Stimulated activated CD4-positive, alpha-beta T cell treated with anti-CD3 and anti-CD28 coated beads, Interleukin-1b, Interleukin-23, amount 100 ng/mL, for 24 hours (primary cell): ENCODE measurements at places on chromosomes 16 and 17.

DNA sequence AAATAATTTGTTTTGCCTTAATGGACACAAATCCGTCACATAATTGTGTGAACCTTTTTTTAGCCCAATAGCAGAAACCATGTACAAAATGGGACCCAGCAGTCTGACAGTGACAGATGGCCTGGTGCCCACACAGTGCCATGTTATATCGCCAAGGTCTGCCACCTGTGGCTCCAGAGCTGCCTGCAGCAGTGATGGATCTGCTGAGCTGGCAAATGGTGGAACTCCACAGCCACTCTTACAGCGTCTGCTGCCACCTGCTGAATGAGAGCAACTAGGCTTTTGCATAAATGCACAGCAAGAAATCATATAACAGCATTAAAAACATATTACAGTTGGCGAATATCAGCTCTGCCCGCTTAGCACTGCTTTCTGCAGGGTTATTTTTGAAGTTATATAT lies 59.4 kb downstream of the NUP93 start:
- DNase-seq = no peak

DNA sequence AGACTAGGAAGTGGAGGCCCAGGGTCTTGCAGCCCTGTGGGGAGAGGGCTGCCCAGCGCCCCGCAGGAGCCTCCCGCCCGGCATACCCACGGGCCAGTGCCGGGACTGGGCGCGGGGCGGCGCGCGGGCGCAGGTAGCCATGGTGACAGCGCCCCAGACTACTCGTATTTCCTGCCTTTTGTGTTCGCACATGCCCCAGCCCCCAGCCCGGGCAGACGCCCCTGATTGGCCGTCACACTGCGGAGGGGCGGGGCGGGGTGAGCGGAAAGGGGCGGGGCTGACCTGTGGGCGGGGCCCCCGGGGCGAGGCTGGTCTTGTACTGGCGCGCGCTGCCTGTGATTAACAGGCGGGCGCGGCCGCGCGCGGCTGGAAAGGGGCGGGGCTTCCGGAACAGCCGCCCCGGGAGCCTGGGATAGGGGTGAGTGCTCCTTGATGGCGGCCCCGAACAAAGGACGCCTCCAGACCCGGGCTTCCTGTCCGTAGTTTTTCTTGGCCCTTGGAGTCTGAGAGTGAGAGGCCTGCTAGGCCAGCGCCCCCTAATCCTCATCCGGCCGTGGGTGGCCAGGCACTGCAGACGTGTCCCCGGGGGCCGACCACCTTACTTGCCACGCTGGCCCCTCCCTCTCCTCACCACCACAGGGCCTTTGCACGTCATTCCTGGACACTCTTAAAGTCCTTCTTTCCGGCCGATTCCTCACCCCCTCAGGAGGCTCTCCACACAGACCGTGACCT lies 71.0 kb downstream of the RAI1 start:
- peak; percentile 96 for DNase-seq

- DNase-seq = no peak
Measured at GRCh38 chr16:78549366-78549765, 449.9 kb downstream of the WWOX start.

- no peak for DNase-seq
Measured at GRCh38 chr16:61681124-61681523, 355.1 kb downstream of the CDH8 start.

- DNase-seq = no peak
Measured at GRCh38 chr17:74392848-74393247, 25.5 kb downstream of the GPR142 start.

- DNase-seq = peak; percentile 37
Measured at GRCh38 chr17:82668631-82669099, 20.4 kb upstream of the WDR45B start.

DNA sequence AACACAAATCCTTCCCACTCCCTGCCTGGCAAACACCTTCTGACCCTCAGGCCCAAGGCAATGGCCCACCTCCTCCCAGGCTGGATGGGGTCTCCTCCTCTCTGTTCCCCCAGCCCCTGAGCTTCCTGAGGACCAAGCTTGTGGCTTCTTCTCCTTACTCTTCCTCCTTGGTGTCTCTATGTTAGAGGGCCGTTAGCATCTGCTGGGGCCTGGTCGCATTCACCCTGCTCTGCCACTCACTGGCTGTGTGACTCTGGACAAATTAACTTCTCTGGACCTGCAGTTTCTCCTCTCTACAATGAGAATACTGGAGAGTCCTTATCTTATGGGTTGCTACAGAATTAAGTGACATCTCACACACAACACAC lies 725 bp upstream of the MT2A start:
- DNase-seq = no peak

DNA sequence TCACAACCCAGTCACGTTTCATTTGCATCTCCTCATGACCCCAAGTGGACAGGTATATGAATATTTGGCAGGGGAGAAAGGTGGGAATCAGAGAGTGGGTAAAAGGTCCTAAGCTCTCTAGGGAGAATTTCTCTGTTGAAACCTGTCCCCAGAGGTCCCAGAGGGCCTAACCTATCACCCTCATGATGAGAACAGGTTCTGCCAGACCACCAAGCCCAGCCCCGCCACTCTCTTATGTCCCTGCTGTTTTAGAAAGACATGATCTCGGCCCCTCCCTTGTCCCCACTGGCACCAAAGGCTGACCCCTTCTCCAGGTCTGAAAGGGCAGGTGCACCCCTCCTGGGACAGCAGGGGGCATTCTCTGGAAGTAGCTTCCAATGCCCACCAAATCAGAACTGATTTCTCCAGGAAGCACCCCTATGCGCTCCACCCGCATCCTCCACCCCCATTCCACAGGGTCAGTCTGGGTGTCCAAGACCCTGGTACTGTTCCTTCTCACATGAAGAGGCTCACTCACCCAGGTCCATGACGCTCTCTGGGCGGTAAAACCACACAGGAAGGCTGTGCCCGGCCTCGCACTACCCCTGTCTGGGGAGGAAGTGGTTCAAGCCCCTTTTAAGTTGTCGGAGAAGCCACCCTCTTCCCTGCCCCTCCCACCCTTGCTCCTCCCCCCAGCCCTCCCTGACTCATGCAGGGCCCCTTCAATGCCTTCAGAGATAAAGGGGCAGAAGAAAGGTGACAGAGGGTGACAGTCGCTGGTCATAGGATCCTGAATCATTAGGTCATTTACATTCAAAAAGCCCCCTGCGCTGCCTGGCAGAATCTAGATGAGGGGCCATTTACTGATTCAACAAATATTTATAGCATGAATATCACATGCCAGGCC lies at the start of gene CCR7:
CCR7 (minus strand) TSS at position 590 of the 886 bp plus-strand sequence; CDS start at position 527, 63 bp downstream.
- no peak for DNase-seq

GRCh38 chr17:17778308-17779014 lies 58.3 kb downstream of the SREBF1 start:
- no peak for DNase-seq

- DNase-seq = no peak
Measured at GRCh38 chr16:66706506-66706880, 9.9 kb upstream of the CMTM4 start.

DNA sequence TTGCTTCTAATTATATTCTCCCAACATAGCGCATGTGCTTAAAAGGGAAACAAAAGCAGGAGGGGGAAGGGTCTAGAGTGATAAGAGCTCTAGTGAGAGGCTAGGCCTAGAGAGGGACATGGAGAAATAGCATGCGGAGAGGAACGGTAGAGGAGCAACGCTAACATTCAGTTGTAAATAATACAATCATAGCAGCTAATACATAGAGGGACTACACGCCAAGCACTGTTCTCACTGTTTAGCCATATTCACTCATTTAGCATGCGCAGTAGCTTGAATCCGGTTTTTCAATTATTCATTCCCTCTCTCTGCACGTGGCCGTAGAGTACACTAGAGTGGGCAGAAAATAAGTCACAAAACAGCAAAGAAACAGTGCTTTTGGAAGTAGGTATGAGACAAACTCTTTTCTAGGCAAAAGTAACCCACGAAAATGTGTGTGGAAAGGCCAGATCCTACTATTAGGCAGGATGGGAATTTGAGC lies 1.7 kb upstream of the ALOX12 start:
- DNase-seq = no peak

GRCh38 chr16:22214889-22215288 lies 8.8 kb downstream of the EEF2K start:
- no peak for DNase-seq

GRCh38 chr16:48008011-48008525 lies 147.7 kb downstream of the ABCC12 start:
- no peak for DNase-seq

DNA sequence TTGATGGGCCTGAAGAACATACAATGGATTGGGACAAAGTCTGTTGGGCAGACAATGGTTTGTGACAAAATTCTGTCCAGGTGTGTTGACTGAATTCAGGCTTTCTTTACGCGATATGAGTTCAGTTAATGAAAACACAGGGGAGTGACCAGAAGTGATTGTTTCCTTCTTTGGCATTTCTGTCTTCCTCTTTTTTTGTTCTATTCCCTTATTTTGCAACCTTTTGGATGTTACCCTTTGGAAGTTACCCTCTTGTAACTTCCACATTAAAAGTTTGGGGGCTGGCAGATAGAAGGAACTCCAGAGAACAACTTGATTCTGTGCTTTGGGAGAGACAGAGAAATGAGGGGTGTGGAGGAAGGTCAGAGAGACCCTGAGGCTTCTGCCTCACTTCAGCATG lies 126.7 kb downstream of the PITPNC1 start:
- no peak for DNase-seq

- DNase-seq = no peak
Measured at GRCh38 chr17:63082273-63082861, 116.3 kb downstream of the TANC2 start.

- peak; percentile 78 for DNase-seq
Measured at GRCh38 chr16:84511180-84511800, 6.8 kb upstream of the MEAK7 start.

DNA sequence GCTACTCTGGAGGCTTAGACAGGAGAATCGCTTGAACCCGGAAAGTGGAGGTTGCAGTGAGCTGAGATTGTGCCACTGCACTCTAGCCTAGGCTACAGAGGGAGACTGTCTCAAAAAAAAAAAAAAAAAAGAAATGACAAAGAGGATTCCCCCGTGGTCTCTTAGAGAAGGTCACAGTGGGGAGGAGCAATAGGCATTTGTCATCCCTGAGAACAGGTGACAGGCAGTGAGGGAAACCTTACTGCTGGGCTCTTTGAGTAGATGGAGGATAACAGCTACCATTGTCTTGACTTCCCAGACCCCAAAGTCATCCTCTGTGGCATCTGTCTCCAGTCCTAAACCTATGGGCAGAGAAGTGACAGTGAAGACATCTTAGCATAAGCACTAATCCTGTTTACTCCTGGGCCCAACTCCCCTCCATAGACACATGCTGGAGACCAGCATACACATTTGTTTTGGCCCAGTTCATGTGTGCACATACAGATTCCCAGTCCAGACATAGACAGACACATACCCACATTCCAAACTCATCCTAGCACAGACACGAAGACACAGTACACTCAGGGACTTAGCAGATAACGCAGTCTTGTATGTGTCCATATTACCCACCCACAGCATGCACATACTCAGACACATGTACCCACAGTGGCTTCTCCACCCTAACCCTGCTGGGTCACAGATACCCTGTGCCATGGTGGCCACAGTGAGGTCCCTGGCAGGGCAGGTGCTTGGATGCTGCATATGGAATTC lies 2.7 kb downstream of the ESRP2 start:
- DNase-seq = no peak

- DNase-seq = no peak
Measured at GRCh38 chr16:491220-491919, 36.1 kb upstream of the CAPN15 start.

DNA sequence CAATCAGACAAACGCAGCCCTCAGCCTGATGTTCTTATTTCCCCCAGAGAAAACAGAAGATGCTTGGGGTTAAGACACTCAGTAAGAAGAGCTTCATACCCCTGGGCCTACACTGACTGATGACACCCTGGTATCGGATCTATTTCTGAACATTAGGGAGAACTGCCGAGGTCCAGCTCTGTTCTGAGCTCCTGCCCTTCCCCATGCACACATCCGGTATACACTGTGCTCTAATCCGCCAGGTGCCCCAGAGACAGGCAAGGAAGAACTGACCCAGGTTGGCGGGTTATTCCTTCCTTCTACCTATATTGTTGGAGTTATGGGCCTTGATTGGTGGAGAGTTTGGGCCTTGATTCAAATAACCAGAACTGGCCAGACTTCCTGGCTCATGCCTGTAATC lies 58.0 kb upstream of the TEKT3 start:
- no peak for DNase-seq

GRCh38 chr17:489758-490329 lies 137.2 kb upstream of the RPH3AL start:
- DNase-seq = no peak

DNA sequence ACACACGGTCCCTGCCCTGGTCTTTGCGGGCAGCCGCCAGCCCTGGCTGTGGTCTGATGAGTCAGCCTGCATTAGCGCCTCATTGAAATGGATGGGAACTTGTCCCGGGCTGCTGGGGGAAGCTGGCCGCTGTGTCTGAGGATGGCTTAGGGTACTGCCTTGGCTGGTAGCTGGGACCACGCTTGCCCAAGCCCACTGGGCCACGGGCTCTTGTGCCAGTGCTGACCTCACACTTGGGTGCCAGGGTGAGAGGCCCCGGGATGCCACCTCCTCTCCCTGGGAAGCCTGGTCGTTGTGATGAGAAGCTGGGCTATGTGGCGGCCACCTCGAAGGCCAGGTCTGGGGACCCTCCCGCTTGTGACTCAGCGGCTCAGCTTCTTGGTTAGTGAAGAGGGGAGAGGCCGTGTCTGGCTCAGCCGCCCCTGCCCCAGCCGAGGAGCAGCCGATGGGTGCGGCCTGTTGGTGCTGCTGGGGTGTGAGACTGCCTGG lies 10.7 kb downstream of the CACNA1H start:
- DNase-seq = no peak

- DNase-seq = no peak
Measured at GRCh38 chr17:19590912-19591551, 57.4 kb downstream of the SLC47A1 start.

GRCh38 chr17:18064053-18064452 lies 23.7 kb upstream of the DRG2 start:
- no peak for DNase-seq

DNA sequence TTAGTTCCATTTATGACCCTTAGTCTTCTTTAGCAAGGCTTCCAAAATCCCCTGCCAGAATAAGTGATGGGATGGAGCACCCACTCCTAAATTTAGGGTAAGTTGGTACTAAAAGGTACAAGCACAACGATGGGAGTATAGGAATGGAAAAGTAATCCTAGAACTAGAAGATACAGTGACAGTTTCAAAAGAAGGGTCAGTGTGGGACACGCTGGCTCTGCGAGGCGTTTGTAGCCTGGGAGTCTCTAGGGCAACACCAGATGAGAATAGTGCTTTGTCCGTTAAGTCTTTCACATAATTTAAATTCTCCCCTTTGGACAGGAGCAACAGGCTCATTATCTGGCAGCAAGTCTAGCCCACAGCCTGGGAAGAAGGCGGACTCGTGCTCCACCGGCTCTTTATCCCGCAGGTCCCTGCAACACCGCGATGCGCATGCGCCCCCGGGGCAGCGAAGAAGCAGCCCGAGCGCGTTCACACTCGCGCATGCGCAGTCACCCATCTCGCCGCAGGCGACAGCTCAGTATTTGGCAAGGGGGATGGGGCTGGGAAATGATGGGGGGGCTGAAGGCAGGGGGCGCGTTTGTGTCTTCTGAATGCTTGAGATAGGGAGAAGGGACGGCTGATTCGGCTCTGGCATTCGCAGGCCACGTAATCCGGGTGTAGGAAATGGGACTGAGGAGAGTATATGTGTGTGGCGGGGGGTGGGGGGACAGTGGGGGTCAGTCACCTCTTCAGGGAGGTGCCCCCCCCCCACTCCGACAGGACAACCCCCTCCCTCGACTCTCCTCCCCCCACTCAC lies 564 bp downstream of the SPOP start:
- peak; percentile 96 for DNase-seq

GRCh38 chr16:47965439-47965838 lies 190.4 kb downstream of the ABCC12 start:
- DNase-seq = no peak

- DNase-seq = peak; percentile 45
Measured at GRCh38 chr17:9239793-9240658, 218.7 kb downstream of the NTN1 start.

- no peak for DNase-seq
Measured at GRCh38 chr17:16512011-16512410, 20.0 kb upstream of the LRRC75A start.
